ENCODE measurements at places on chromosomes 5 and 9.
A peak's percentile ranks its signal among the peaks of the same experiment; 100 is the strongest.

- DNase-seq, result no peak
Observed at GRCh38 chr5:169801781-169802180, 164.7 kb downstream of the DOCK2 start.

- DNase-seq, result no peak
Observed at GRCh38 chr5:77437194-77437593, 54.9 kb downstream of the WDR41 start.

DNA sequence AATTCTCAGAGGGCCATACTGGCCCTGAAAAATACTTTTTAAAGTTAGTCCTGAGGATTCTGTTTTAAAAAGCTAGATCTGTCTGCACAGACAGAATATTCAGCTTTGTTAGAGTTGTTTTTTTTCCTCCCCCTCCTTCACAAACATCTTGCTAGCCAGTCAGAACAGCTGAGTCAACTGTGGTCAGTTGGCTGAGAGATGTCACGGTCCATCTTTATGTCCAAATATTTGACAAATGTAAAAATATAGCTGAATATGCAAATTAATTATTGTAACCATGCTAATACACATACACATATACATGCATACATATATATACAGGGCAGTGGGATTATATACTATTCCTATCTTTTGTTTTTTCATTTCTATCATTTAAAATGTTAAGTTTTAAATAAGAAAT is 33.9 kb downstream of the UNC13B start:
- DNase-seq, result no peak

DNA sequence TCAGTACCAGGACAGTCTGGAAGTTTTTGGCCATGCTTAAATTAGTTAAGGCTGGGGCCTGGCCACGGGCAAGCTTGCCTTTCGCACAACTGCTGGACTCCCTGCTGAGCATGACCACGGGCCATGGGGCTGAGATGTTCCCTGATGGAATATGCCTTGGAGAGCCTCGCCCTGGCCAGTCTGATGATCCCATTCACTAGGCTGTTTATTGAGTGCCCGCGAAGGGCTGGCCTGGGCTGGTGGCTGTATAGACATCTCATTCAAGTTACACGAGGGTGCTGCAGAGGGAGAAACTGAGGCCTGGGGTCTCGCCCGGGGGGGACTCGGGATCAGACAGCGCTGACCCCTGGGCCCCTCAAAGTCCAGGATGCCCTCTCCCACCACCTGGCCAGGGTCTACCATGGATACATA is 7.8 kb upstream of the RXRA start:
- DNase-seq, result no peak

- DNase-seq, result peak; percentile 71
Observed at GRCh38 chr9:78121488-78121887, 89.9 kb upstream of the GNAQ start.

DNA sequence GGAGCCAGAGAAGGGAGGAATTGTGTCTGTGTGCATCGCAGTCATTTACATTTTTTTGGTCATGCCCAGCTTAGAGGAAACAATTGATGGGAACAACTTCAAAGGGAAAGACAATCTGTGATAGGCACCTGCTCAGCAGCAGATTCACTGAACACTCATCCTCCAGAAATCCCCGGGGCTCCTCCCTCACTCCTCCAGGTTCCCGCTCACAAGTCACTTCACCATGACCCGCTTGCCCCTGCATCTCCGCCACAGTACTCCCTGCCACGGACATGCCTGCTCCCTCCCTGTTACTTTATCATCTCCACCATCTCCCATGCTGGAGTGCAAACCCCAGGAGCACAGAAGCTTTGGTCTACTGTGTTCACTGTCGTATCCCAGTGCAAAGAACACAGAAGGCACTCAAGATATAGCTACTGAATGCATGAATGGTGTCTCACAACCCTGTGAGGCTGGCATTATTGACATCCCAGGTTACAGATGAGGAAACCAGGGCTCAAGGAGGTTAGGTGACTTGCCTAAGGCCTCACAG is 16.2 kb downstream of the LHX6 start:
- no peak for DNase-seq

- DNase-seq, result no peak
Observed at GRCh38 chr5:133924221-133924920, 44.1 kb downstream of the C5orf15 start.

DNA sequence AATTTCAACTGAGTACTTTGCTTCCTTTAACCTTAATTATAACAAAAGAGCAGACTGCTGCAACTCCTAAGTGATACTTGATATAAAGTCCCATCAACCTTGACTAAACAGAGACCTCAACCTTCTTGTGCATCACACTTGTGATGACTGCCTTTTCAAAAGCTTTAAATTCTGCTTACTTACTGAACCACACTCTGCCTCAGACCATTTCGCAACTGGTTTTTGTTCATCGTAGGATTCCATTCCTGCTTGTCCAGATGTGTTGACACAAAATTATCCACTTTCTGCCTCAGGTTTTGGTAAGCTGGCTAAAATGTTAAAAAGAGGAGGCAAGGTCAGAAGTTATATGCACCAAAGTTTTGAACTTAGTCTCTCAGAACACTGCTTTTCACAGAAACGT is 3.5 kb downstream of the BOD1 start:
- no peak for DNase-seq

DNA sequence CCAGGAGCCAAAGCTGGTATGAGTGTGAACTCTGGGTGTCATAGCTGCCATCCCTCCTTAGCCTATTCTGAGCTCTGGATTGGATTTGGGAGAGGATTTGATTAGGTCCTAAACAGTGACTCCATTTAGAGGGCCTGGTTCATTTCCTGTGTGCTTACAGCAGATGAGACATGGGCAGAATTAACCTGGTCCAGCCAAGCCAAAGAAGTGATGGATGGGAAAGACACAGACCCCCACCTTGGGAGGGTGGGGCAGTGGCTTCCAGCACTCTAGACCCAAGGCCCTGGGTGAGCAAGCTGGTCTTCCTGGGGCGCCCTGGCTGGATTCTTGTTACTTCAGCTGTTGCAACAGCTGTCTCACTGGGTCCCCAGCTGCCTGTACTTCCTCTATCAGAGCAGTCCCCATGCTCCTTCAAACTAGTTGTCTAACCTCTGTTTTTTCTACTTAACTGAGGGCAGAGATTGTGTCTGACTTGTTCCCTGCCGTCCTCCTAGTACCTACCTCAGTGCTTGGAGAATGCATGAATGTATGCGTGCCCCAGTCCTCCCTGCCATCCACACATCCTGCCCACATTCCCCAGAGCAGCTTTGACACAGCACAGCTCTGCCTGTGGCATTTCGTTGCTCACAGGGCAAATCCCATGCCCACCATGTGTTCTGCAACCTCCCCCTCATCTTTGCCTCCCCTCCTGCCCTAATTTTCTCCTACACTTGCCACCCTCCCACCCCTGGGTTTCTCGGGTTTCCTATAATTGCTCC is 115.9 kb downstream of the RGS3 start:
- peak; percentile 36 for DNase-seq

DNA sequence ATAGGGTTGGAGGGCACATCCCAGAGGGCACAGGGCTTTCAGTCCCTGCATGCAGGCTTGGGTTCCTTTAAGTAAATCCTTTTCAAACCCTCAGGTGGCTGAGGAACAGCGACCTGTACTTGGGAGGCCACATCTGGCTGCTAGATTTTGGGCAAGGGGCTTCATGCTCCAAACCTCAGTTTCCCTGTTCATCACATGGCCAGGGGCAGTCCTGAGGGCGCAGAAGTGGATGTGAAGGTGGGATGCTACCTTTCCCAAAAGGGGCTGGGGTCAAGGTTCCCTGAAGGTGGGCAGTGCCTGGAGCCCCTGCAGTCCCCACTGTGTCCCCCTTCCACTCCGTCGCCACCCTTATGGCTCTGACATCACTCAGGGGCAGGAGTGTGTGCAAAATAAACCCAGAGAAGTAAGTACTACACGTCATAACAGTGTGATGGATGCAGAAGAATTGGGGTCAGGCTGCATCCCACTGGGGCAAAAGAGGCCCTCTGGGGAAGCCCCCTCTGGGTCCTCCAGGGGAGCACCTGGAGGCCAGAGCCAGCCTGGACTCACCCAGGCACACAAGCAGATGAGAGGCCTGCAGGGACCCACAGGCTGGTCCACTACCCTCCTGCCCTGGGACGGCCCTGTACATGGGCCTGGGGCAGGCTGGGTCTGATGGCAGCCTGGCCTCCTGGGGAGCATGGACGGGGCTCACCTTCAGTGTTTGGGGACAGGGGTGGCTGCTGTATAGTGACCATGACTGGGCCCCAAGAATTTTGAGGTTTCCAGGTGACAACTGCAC is 1.9 kb upstream of the CARD19 start:
- DNase-seq, result no peak

GRCh38 chr9:124481115-124481514 is 26.1 kb downstream of the NR5A1 start:
- no peak for DNase-seq

DNA sequence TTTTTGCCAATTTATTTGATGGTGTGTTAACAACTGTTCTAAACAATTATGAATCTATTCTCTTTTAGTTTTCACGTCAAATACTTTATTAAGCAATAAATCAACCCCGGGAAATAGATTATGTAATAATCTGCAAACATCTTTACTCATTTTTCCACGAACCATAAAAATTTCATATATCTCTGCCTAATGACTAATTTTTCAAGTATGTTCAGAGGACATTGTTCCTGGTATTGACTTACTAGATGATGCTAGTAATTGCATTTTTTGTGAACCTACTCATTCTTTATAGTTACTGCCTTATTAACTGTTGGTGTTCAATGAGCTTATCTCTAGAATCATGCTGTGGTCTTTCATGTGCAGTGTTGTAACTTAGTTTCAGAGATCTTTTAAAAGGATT is 41.0 kb upstream of the FBN2 start:
- no peak for DNase-seq

GRCh38 chr5:75389430-75389829 is 52.4 kb downstream of the HMGCR start:
- peak; percentile 18 for DNase-seq

DNA sequence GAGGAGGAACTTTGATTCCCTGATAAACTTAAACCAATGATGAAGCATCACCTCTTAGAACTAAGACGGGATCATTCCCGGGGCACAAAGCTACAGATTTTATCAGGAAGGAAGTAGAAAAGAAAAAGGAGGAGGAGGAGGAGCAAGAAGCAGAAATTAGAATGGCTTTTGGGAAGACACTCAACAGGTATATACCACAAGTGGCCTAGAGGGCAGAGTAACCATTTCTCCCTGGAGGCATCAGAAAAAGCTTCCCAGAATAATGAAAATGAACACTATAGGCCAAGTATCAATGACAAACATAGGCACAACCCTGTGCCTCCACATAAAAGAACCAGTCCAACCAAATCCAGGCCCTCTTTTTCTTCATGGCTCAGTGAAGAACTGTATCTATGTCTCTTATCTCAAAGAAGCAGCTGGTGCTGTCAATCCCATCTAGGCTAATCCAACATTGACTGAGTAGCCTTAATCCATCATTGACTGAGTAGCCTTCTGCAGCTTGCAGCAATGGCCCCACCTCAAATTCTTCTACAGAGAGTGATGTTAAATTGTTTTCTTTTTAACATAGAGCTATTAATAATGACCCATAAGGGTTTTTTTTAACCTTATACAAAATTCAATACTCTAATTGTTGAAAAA is 178.8 kb upstream of the KIF2A start:
- no peak for DNase-seq

DNA sequence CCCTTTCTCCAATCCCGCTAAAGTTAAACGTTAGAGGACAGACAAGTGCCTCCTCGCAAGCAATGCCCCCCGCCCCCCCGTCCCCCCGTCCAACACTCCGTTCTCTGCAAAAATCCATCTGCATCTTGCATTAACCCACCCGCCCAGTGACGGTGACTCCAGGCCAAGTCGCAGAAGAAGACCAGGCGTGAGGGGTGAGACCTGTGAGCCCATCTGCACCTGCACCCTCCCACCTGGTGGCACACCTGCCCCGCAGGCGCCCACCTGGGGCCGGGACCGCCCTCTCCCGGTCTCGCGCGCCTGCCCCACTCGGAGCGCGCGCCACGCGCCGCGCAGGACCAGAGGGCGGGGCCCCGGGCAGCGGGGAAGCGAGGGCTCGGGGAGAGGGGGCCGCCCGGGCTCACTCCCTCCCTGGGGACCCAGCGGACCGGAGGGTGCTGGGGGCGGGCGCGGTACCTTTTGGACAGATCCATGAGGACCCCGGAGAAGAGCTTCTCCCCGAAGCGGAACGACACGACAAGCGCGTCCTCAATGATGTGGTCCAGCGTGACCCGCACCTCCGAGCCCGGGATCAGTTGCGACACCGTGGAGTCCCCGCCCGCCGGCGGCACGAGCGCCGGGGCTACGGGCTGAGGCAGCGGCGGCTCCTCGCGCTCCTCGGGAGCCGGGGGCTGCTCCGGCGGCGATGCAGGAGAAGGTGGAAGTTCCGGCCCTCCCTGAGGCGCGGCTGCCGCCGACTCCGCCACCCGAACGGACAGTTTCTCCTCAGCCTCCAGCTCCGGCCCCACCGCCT is 705 bp downstream of the PWWP2A start:
- peak; percentile 46 for DNase-seq

DNA sequence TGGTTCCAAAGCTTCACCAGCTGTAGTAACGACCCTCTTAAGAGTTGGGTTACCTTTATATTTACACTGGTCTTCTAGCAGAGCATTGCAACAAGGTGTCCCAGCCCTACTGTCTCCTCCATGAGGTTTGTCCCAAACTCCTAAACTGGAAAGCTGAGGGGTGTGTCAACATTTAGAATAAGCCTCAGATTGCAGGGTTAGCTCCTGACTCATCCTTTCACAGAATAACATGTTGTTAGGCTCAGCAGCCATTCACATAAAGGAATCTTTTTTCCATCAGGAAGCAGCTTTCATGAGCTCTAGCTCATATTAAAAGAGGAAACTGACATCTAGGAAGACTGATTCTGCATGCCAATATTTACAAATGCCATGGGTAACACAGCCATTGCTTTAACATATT is 238.7 kb downstream of the EFNA5 start:
- no peak for DNase-seq

- peak; percentile 51 for DNase-seq
Observed at GRCh38 chr5:56833325-56833724, 18.0 kb downstream of the MAP3K1 start.

DNA sequence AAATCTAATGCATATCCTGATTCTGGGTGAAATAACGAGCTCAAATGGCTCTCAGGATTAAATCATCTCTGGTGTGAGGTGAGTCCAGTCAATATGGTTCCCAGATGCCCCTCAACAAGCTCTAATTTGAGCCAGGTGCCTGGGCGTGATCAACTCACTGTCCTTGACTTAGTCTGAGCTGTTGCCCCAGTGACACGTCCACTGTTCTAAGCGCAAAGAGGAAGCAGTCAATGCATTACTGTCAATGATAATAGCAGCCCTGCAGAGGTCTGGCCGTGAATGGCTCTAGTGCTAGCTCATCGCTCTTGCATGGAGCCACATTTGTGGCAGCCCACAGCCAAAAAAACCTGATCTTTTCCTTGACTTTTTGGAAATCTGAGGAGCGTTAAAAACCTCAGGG is 128.6 kb upstream of the EFNA5 start:
- DNase-seq, result no peak

GRCh38 chr9:12813960-12814876 is 39.4 kb downstream of the LURAP1L start:
- no peak for DNase-seq

Measured in activated CD4-positive, alpha-beta T cell treated with anti-CD3 and anti-CD28 coated beads for 48 hours (primary cell).